ENCODE measurements at places on chromosomes 2 and 18.

- no peak for DNase-seq
Measured at GRCh38 chr18:24763765-24764513, 303.5 kb downstream of the HRH4 start.

- no peak for DNase-seq
Measured at GRCh38 chr2:197708331-197708730, 3.2 kb downstream of the MARS2 start.

- no peak for DNase-seq
Measured at GRCh38 chr2:60954139-60954538, 63.4 kb upstream of the PEX13 start.

DNA sequence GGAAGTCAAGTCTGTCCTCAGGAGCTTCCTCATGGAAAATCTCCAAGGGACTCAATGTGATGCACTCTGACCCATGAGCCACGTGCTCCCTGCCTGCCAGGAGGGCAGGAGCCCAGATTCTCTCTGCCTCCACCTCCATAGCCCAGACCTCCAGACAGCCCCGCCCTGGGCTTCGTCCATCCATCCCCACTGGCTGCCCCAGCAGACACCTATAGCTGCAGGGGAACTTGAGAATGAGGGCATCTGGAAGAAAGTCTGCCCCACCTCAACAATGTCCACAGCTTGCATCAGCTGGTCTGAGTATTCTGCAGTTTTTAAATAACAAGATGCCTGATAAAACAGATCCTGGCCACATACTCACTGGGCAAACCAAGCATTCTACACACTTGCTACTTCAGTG lies 418.8 kb upstream of the SMIM21 start:
- no peak for DNase-seq

GRCh38 chr2:207288628-207289027 lies 122.9 kb upstream of the KLF7 start:
- DNase-seq: no peak

GRCh38 chr2:149040451-149040850 lies 2.0 kb downstream of the LYPD6B start:
- DNase-seq: peak; percentile 84

GRCh38 chr2:54496920-54497319 lies 40.8 kb downstream of the SPTBN1 start:
- no peak for DNase-seq

DNA sequence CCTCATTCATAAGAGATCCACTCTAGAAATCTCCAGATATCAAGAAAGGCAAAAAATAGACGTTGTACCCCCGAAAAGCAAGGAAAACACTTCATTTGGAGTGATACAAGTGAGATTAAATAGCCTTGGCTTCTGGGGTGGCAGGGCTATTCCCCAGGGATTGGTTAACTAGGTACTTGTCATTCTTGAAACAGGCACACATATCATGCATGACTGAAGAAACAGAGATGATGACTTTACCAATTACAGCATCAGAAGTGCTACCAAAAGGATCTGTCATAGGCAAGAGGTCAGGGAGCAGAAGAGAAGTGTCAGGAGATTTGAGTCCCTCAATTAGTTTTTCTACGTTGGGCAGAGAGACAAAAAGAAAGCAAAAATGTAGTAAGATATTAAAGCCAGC lies 45.2 kb upstream of the NFU1 start:
- DNase-seq: no peak

DNA sequence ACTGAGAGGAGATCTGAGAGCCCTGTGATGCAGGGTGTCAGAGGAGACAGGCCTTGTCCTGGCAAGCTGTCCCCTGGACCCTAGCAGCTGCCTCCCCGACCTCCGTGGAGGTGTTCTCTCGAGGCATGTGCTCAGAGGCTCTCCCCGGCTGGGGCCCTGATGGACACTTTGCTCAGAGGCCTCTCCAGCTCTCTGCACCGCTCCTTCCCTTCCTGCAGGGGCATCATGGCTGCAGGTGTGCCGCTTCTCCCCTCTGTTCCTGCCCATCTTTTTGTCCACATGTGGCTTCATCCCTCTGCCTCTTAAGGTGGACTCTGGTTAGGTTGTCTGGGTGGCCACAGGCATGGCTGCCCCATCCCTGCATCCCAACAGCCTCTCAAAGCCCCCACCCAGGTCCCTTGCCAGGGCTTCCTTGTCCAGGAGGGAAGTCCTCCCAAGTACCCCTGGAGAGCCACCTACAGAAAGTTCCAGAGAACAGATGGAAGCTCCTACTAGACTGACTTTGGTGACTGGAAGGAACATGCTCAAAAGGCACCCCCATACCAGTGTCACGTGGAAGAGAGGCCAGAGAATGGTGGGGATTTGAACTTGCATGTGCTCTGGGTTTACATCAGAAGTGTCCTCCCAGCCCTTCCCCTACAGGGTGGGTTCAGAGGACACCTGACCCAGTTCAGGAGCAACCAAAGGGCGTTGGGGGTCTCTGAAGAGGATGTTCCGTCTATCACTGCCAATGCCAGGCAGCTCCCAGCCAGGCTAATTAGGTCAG lies 120.4 kb downstream of the KLHL29 start:
- DNase-seq: no peak

DNA sequence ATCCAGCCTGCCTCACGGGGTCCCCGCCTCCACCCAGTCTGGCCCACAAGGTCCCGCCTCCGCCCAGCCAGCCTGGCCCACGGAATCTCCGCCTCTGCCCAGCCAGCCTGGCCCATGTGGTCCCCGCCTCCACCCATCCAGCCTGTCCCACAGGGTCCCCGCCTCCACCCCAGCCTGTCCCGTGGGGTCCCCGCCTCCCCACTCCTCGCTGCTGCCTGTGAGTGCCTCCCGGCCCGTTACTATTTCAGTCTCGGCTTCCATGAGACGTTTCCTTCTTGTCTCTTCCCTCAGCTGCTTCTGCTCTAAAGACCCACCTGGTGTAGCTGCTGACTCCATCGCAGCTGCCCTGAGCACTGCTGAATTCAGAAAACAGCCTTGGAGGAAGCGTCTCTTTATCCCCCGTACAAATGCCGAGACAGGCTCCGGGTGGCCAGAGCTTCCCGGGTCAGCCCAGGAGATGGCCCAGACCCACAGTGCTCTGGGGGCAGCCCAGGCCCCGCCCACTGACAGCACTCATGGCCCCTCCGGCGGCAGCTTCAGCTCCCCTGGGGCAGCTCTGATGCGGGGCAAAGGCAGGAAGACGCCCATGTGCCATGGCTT lies 69.8 kb downstream of the NFATC1 start:
- no peak for DNase-seq

GRCh38 chr18:68083131-68083530 lies 566.6 kb upstream of the DSEL start:
- DNase-seq: no peak

GRCh38 chr2:197657562-197657961 lies 17.8 kb downstream of the RFTN2 start:
- no peak for DNase-seq

GRCh38 chr18:21672521-21673267 lies 31.9 kb downstream of the ABHD3 start:
- DNase-seq: no peak

DNA sequence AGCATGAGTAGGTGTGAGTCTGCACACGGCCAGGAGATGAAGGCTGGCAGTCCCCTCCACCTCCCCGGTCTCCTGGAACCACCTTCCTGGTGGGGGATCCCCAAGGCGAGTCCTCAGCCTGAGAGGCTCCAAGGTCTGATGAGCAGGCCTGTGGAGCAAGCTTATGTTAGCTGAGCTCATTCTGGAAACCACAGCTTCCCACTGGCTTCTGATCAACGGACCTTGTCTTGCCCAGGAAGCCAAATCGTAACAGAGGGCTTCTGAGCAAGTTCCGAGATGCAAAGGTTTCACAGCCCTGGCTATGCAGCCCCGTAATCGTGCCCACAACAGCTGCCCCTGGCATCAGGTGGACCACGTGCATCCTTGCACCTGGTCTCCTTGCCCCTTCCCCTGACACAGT lies 28.8 kb upstream of the GPR55 start:
- no peak for DNase-seq

DNA sequence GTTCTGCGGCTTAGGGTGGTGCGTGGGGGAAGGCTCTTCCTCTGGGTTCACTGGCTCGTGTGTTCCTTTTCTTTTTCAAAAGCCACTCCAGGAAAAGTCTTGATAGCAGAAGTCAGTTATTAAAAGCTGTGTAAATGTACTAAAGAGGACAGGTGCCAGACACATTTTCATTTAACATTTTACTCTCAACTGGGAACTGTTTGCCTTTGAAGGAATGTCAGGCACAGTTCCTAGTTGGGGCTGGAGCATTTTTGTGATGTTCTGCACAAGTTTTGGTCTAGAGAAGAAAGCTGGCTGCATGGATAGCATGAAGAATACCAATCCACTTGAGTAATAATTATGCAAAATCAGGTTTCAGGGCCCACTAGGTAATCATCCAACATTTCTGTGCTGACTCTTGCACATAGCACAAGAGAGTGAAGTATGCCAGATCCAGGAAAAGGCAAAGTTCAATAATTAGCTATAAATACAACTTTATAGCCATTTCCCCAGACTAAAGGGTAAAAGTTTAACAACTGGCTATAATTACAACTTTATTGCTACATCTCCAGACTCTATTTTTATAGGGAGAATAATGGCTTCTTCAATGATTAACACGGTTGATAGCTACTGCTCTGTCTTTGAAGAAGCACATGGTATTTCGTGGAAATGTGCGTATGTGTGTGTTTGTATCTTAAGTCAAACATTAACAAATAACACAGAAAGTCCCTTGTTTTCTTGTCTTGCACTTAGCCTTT lies 16.2 kb downstream of the SCYGR8 start:
- no peak for DNase-seq

GRCh38 chr2:222715742-222716141 lies 44.3 kb downstream of the MOGAT1 start:
- DNase-seq: no peak

DNA sequence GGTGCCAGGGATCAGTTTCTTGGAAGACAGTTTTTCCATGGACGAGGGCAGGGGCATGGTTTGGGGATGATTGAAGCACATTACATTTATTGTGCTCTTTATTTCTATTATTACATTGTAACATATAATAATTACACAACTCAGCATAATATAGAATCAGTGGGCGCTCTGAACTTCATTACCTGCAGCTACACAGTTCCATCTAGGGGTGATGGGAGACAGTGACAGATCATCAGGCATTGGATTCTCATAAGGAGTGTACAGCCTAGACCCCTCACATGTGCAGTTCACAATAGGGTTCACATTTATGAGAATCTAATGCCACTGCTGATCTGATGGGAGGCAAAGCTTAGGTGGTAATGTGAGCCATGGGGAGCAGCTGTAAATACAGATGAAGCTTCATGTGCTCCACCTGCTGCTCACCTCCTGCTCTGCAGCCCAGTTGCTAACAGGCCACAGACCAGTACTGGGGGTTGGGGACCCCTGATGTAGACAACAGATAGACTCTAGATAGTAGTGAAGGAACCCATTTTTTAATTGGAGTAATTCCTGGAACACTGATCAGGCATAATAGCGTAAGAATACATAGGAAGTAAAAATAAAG lies 41.5 kb upstream of the MC4R start:
- no peak for DNase-seq
